GM13976 (cell line): ENCODE measurements at places on chromosomes 12 and 14.

DNA sequence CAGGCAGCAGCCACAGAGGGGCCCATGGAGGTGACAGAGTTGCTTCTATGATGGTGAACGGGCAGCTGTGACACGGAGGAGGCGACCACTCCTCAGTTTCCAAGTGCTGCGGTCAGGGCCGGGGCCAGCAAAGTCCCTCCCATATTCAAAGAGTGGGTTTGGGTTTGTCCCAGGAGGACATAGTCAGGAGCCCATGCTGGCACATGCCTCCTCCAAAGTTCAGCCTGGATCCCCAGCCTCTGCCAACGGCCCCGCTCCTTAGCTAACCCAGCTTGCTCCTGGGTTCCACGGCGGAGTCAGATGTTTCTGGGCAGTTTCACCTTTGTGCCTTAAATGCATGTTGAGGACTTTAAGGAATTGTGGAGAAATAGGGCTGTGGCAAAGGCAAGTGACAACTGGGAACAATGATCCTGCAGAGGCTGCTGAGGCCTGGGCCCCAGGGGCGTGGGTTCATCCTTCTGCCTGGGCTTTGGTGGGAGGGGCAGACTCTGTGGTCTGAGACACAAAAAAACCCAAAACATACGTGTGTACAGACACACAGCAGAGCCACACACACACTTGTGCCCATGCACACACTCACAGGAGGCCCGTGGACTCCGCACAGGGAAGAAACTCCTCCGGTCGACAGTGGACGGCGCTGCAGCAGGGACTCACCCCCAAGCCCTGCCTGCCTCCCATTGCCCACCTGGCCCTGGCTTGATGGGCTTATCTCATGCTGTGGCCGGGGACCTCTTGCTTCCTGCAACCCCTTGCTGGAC lies 399.4 kb downstream of the TMEM121 start:
- no peak for DNase-seq

- DNase-seq, result no peak
Measured at GRCh38 chr12:98896938-98897337, 251.8 kb downstream of the APAF1 start.

- DNase-seq, result no peak
Measured at GRCh38 chr12:86186449-86186848, 69.7 kb downstream of the MGAT4C start.

DNA sequence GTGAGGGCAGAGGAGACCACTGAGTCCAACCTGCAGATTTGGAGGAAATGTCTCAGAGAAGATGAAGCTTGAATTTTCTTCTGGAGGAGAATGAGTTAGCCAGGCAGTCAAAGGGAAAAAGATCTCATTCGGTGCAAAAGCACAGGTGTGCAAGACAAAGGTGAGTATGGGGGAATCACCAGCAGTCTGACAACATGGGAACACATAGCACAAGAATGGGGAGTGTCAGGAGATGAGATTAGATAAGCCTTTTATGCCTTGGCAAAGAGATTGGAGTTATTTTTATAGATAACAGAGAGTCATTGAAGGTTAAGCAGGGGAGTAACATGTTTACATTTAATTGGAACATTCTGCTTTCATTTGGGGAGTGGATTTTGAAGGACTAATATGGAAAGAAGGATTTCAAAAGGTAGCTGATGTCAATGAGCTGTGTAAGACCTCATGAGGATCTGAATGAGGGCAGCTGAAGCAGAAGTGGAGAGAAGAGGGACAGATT lies 171.3 kb upstream of the NTF3 start:
- no peak for DNase-seq

DNA sequence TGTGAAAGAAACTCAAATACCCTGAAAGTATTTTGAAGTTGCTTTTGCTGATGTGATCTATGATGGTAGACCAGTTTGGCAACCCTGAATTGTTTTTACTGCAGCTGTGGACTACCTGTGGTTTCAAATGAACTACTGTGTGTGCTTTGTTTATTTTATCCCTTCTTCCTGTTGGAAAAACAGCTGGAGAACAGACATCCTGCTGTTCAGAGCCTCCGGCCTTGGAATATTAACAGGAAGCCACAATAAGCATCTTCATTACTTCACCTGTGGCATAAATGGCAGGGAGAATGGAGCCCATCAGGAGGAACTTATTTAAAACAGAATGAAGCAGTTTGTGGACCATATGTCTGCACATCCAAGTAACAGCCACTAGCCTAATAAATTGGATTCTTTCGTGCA lies 104.8 kb downstream of the DUSP6 start:
- DNase-seq, result no peak

DNA sequence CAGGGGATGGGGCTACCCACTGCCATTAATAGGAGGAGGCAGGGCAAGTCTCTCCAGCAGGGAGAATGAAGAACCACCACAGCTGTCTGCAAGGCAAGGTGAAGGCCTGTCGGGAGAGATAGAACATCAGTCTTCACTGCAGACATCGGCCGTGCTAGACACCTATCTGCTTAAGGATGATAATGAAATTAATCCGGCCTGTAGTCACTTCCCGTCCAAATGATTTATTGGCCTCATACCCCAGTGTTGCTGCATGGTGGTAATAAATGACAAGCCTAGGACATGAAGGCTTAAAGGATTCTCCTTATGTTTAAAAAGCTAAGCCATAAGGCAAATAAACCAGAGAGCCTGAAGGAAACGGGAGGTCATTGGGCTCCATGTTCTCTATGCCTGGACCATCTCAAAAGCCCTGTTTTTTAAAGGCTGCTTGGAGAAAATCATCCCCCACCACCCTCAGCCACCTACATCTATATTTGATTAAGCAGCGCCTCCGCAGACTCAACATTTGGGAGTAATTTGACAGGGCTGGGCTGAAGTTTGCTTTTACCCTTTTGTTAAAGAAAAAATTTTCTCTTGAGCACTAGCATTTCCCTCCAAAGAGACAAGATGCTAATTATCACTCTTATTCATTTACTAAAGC lies 137.7 kb downstream of the PLXNC1 start:
- DNase-seq, result no peak

DNA sequence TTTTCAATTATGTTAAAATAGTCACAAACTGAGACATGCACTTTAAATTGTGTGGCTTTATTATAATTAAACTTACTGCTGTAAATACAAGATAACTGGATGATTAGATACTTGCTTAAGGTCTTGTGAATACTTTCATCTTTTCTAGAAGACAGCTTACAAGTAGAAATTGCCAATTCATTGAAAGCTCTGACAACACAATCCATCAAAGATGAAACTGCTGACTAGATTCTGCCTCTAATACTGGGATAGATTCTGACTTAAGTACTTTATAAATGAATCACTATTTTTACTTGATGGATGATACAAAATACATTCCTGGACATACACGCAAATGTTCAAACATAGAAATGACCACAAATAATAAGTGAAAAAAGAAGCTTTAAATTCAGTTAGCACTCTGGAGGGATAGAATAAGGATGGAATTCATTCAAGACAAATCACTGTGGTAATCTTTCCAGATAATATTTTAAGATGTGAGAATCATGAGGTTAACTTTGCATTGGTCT lies 876.8 kb downstream of the RPS29 start:
- DNase-seq, result no peak
